ENCODE measurements at places on chromosomes 5 and 9.
A peak's percentile ranks its signal among the peaks of the same experiment; 100 is the strongest.

DNA sequence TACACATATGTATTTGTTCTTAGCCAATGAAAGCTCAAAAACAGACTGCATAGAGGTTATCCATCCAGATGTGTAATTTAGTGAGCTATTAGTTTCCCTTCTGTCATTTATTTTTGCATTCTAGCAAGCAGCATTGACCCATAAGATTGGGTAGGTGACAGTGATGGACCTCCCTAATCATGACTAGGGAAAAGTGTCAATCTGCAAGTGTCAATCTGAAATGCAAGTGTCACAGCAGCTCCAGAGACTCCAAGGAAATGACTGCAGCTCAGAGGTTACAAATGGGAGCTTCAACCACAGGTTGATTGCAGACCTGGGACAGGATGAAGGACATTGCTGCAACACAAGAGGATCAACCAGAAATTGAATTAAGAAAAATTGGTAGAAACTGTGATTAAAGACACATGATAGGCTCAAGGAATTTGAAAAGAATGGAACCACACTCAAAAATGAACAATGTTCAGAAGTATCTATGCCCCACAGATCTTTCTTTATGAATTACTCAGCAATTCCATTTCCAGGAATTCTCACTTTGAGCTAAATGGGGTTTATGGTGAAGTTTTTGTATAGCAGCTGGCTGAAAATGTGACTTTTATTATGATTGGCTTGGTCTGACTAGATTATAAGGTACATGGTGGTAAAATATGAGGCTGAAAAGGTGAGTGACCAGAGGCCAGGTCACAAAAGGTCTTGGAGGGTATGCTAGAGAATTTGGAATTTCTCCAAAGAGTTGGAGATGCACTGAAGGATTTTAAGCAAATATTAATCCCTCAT is 59.6 kb upstream of the HTR4 start:
- DNase-seq, result no peak

GRCh38 chr9:132584601-132585560 is 2.5 kb downstream of the BARHL1 start:
- DNase-seq, result peak; percentile 19

DNA sequence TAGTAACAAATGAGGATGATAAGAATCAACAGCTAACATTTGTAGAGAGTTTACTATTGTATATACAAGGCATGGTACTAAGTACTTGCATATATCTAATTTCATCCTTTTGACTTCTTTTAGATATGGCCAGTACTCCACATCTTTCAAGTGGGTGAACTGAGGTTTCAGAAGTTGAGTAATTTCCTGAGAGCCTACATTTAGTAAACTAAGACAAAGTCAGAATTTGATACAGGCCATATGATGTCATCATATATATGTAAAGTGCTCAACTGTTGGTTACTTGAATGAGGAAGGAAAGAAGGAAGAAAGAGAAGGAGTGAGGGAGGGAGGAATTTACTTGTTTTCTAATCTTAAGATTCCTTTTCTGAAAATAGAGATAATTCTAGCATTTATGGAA is 52.8 kb downstream of the GRIA1 start:
- no peak for DNase-seq

DNA sequence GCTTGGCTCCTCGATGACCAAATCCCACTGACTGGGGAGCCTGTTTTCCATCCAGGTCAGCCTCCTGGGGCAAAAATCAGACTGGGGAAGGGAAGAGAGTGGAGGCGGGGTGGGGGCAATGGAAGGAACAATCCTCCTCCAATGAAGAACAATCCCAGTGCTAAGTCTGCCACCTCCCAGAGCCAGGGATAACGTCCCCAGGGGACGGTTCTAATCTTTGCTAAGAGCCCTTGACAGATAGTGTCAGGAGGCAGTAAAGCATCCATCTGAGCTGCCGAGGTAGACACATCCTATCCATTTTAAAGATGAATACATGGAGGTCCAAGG is 298.5 kb upstream of the MSX2 start:
- no peak for DNase-seq

- DNase-seq, result no peak
Measured at GRCh38 chr9:86713970-86714369, 233.3 kb downstream of the GAS1 start.

DNA sequence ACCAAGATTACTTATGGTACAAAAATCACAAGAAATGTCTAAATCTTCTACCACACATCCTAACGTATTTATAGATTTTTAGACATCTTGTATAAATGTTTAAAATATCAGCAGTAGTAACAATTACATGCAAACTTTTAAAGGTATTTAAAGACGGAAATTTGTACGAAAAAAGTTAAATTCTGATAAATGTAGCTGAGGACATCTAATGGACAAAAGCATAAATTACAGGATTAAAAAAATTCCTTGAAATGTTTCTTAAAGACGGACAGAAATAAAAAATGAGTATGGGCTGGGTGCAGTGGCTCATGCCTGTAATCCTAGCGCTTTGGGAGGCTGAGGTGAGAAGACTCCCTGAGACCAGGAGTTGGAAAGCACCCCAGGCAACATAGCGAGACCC is 15.8 kb downstream of the ERCC8 start:
- DNase-seq, result no peak

DNA sequence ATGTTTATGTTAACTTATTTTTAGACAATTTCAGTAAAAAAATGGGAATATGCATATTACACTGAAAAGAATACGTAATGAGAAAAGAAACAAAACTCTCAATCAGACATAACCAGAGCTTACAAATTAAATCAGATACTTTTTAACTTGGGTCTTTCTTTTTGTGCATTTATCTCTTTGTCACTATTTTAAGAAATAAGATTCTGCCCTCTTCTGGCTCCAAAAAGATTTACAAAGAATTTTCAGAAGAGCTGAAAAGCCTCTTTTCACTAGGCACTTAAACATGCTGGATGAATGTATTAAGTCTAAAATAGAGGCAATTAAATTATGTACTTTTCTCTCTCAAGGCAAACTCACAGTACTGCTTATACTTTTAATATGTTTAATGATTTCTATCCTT is 55.5 kb downstream of the CEP120 start:
- DNase-seq, result peak; percentile 22

GRCh38 chr5:64292611-64293215 is 127.1 kb downstream of the RNF180 start:
- peak; percentile 14 for DNase-seq

DNA sequence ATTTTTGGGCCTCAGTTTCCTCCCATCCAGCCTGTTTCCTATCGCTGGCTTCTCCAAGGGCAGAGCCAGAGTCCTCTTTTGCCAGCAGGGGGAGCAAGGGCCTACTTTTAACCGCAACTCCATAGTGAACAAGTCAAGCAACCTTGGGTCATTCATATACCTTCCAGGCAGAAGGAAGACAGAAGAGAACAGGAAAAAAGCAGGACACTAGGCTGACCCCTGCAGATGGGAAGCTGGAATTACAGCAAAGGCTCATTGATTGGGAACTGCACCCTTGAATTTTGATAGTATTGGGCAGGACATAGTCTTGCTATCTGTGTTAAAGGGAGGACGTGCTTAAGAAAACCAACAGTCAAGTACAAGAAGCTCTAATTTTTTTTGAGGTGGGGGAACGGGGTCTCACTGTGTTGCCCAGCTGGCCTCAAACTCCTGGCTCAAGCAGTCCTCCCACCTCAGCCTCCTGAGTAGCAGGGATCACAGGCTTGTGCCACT is 30.1 kb downstream of the QRFP start:
- peak; percentile 92 for DNase-seq

DNA sequence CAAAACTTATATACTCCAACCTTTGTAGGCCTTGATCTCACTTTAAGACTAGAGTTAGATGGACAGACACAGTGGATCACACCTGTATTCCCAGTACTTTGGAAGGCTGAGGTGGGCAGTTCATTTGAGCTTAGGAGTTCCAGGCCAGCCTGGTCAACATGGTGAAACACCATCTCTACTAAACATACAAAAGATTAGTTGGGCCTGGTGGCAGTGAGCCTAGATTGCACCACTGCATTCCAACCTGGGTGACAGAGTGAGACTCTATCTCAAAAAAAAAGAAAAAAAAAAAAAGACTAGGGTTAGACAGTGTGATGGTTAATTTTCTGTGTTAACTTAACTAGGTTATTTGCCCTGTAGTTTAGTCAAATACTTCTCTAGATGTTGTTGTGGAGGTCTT is 74.1 kb downstream of the CFAP95 start:
- no peak for DNase-seq

DNA sequence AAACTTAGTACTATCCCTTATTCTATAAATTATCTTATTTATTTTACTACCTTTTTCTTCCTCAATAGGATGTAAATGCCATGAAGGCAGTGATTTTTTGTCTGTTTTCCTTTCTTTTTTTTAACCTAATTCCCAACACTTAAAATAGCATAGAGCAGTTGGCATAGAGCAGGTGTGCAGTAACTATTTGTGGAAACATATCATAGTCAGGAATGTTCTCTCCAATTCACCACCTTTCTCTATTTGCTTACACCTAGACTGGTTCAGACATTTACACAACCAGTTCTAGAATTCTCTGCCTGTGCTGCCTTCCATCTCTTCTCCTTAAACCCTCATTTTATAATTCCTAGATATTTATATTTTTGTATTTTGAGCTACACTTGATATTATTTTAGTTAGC is 49.6 kb downstream of the IL31RA start:
- no peak for DNase-seq

DNA sequence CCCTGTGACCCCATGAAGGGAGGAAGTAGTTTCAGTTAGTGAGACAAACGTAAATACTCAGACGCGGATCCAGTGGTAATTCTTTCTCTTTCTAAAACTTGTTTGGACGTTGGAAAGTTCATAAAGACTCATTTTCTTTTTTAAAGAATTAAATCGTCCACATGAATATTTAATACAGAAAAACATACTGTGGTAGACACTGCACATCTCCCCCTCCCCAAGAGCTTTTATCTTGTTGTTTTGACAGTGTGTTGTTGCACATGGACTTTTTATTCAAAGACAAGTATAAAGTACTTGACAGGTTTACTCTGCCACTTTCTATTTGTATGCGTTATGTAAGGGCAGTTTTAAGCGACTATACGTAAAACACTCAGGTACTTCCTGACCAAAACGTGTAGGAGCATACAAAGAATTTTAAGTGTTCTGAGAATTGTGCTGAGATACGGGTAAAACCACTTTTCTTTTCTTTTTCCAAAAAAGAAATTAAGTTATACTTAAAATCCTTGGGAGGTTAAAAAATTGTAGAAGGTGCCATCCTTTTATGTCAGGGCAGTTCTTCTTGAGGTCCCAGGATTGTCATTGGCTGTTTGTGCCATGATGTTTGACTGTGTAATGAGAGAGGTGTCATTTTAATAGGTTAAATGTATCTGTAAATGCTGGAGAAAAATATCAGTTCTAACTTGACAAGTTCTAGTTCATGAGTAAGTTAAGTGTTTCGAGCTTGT is 1.3 kb downstream of the NIPBL start:
- DNase-seq, result peak; percentile 39

DNA sequence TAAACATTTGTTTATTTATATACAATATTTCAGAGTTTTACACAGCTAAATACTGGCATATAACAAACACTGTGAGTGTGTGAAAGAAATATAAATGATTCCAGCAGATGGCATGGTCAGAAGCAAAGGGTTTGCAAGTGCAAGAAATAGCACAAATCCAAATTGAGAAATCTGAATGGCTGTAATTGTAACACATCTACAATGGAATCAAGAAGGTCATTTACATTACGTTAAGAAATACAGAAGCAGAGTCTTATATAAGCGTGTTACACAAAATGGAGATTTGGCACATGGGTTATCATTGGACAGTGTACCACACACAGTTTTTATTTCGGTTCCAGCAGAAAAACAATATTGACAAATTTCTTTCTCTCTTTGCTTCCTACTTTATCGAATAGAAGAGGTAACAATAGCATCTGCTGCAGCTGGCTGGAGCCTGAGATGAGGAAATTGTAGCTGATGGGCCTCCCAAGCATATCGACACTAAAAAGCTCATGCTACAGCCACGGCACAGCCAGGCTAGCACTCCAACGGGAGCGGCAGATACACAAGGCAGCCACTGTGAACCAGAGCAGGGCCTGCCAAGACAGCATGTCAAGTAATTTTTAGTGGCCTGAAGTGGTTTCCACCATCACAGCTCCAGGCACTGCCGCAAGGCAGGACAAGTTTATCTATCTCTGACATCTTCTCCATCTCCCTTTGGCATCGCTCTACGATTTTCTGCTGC is 564.6 kb upstream of the DMAC1 start:
- DNase-seq, result no peak

GRCh38 chr5:45604092-45604491 is 92.1 kb downstream of the HCN1 start:
- no peak for DNase-seq

DNA sequence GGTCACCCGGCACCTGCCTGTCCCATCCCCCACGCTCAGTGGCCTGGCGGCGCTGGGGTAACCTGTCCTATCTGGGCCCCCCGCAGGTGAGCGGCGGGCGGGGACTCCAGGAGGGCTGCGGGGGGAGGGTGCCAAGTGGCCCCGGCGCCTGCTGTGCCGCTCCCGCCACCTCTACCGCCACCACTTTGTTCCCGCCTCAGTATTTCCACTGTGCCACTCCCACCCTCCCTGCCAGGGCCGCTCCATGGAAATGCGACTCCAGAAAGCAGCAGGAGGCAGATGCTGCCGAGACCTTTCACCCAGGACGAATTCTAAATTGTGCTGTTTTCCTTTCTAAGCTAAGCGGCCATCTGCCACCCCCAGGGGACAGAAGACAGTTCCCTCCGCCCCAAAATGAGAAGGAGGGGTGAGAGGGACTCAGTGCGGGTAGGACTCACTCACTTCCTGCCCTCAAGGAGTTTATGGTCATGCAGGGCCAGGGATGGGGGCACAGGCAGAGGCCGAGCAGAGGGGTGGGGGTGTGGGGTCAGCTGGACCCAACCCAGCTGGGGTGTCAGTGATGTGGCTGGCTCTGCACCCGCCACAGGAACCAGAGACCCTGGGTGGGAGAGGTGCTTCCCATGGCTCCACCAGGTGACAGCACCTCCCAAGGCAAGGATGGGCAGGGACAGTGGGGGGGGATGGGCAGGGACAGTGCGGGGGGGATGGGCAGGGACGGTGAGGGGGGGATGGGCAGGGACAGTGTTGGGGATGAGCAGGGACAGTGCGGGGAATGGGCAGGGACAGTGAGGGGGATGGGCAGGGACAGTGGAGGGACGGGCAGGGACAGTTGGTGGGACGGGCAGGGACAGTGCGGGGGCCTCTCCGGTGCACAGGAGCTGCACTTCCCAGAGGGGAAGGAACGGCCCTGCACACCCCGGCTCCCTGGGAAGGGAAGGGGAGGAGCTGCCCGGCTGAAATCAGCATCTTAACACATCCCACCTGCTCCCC is 17.8 kb downstream of the NOTCH1 start:
- no peak for DNase-seq

Data from H4 (cell line).